Motor neuron (in vitro differentiated cells): ENCODE measurements at places on chromosomes 4 and X. TPM values are rescaled to one million over a fixed set of nuclear protein-coding genes. Genes with fewer than 3 reads are reported as not detected.

Gene CXCL1
- 0.28 and 0.73 TPM in 2 replicates for total RNA-seq

Gene CNGA2
- total RNA-seq: 0.11 TPM in 1 of 2 replicates, not detected in the other

Gene SPANXD
- not detected in 2 replicates for total RNA-seq

Gene FHDC1
- 7.2 and 8.5 TPM in 2 replicates for total RNA-seq

Gene OCRL
- 16.3 and 17.9 TPM in 2 replicates for total RNA-seq

Gene RPS3A
- 2,570 and 2,912 TPM in 2 replicates for total RNA-seq

Gene NKAP
- total RNA-seq: 12.7 and 13.1 TPM in 2 replicates

Gene NFKB1
- total RNA-seq: 5.2 and 6.0 TPM in 2 replicates

Gene CXCL13
- 0.31 TPM in 1 of 2 replicates, not detected in the other for total RNA-seq

Gene ZC4H2
- 28.3 and 30.3 TPM in 2 replicates for total RNA-seq

Gene CCNI
- 70.2 and 86.2 TPM in 2 replicates for total RNA-seq

Gene ZNF711
- 39.0 and 41.9 TPM in 2 replicates for total RNA-seq

Gene OFD1
- total RNA-seq: 19.7 and 23.7 TPM in 2 replicates

Gene GPR119
- total RNA-seq: not detected in 2 replicates

Gene TLR1
- total RNA-seq: 1.7 and 3.1 TPM in 2 replicates

Gene CENPE
- 19.4 and 20.3 TPM in 2 replicates for total RNA-seq

Gene SPANXC
- not detected in 2 replicates for total RNA-seq

Gene ITM2A
- total RNA-seq: 37.2 and 54.1 TPM in 2 replicates

Gene NAA10
- 48.3 and 57.6 TPM in 2 replicates for total RNA-seq

Gene GRPEL1
- total RNA-seq: 14.9 and 15.7 TPM in 2 replicates

Gene AREG
- total RNA-seq: not detected in 2 replicates

Gene NLGN3
- total RNA-seq: 16.0 and 21.0 TPM in 2 replicates

Gene GRIA2
- total RNA-seq: 7.0 and 27.1 TPM in 2 replicates
